ENCODE measurements at places on chromosomes 13 and 19.

DNA sequence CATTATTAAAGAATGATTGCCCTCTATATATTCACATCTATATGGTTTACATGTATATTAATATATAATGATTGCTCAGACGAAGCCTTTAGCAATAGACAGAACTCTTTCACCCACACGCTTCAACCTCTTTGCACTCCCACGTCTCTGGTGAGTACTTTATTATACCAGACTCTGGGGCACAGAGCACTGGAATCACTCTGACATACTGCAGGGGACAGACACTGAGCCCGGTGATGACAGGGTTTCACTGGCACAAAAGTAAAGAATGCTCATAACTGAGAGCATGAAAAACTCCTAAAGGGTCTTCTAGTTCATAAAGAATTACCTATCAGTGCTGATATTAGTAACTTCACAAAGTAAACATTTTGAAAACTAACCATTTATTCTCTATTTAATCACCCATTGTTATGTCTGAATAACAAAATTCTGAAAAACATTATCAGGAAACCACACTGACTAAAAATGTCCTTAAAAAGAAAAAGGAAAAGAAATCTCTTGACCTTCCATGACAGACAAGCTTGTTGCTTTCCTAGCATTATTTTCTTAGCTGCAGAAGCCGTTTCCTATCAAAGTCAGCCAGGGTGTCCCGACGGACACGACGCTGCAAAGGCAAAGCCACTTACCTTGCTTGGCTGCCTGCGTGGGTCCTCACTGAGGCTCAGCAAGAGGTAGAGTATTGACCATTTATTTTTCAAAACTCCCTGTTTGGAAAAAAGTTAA is 29.1 kb downstream of the TUBGCP3 start:
- no peak for DNase-seq

- no peak for DNase-seq
These were observed 72.9 kb downstream of the ARHGEF7 start for GRCh38 chr13:111187960-111188541.

DNA sequence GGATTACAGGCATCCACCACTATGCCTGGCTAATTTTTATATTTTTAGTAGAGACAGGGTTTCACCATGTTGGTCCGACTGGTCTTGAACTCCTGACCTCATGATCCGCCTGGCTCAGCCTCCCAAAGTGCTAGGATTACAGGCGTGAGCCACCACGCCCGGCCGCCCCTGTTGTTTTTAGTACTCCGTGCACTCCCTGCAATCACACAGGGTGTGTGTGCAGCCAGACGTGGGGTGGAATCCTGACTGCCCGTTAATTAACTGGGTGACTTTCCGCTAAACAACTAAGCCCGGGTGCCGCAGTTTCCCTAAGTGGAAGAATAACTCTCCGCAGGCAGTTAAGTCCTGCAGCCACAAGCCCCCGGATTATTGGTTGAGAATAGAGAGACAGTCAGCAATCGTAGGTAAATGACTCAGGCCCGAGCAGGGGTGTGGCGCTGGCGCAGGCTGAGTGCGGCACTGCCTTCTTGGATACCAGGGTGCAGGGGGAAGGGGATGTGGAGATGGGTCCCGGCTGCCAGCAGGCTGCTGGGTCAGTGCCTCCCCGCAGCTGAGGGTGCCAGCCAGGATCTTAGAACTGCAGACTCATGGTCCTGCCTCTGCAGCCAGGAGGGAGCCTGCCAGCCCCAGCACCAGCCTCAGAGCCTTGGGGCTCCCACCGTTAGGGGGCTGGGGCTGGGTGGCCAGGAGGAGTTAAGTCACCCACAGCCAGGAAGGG is 6.1 kb upstream of the FXYD3 start:
- DNase-seq: no peak

- DNase-seq: no peak
These were observed 39.9 kb downstream of the ZNF146 start for GRCh38 chr19:36254848-36255247.

GRCh38 chr13:73602295-73602694 is 531.9 kb downstream of the KLF12 start:
- no peak for DNase-seq

GRCh38 chr13:106599875-106600797 is 32.2 kb upstream of the ARGLU1 start:
- no peak for DNase-seq

DNA sequence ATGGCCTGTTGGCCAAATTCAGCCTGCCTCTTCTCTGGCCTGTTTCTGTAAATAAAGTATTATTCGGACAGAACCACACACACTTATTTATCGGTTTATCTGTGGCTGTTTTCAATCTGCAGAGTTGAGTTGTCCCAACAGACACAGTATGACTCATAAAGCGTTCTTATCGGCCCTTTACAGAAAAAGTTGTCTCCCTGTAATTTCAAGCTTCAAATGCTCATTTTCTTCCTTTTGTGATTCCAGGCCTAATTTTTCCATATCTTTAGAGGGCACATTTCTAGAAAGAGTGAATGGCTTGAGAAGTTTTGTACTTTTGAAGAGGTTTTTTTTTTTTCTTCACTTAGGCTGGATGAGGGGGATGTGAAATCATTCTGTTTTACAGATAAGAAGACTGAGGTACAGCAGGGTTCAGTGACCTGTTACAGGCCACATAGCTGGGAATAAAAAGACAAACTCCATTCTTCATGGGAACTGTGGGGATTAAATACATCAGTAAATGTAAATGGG is 440.9 kb downstream of the TSHZ3 start:
- no peak for DNase-seq

DNA sequence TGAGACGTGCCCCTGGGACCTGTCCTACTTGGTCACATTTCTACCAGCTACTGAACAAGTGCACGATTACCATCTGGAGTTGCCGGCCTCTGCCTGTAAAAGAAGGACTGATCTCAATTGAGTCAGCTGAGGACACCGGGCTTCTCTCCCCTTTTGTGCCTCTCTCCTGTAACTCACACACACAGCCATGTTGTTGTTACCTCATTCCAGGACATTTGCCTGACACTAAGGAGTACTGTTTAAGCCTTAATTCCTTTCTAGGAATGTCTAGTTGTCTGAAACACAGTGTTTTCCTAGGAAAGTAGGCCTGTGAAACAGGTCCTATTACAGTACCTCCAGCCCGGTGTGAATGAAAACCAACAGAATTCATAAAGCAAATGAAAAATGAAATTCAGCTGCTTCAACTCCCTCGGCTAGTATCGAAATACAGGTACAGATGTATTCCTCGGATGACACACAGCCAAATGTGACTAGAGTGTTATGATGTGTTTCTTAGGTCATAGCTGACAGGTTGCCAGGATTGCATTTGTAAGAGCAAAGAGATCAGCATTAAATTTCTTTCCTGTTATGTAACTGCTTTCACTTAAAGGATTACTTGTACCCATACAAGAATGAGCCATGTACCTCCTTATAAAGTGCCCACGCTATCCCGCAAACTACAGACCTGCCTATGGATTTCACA is 152.0 kb upstream of the IRS2 start:
- no peak for DNase-seq

DNA sequence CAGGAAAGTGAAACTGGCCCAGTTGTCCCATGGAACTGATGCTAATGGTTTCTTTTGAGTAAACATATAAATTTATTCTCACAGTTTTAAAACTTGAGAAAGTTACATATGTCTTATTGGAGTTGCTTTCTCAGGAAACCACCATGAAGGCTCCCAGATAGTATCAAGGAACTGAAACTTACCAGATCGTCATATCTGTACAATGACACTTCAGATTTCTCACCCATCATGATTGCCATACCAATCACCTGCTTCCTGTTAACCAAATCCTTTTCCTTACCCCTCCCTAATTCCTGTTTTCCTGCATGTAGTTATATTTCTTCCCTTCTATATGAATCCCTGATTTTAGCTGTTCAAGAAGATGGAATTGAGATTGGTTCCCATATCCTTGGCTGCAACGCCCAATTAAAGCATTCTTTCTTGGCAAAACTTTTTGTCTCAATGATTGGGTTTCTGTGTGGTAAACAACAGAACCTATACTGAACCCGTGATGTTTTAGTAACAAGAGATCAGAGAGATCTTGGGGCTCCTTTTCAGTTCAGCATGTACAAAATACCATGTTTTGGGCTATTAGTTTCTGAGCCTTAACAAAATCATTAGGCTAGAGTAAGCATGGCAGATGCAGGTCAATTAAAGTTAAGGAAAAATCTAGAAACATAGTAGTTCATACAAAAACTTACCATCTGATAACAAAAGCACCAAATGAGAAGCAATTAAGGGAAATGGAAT is 781.3 kb upstream of the MIR17HG start:
- no peak for DNase-seq

DNA sequence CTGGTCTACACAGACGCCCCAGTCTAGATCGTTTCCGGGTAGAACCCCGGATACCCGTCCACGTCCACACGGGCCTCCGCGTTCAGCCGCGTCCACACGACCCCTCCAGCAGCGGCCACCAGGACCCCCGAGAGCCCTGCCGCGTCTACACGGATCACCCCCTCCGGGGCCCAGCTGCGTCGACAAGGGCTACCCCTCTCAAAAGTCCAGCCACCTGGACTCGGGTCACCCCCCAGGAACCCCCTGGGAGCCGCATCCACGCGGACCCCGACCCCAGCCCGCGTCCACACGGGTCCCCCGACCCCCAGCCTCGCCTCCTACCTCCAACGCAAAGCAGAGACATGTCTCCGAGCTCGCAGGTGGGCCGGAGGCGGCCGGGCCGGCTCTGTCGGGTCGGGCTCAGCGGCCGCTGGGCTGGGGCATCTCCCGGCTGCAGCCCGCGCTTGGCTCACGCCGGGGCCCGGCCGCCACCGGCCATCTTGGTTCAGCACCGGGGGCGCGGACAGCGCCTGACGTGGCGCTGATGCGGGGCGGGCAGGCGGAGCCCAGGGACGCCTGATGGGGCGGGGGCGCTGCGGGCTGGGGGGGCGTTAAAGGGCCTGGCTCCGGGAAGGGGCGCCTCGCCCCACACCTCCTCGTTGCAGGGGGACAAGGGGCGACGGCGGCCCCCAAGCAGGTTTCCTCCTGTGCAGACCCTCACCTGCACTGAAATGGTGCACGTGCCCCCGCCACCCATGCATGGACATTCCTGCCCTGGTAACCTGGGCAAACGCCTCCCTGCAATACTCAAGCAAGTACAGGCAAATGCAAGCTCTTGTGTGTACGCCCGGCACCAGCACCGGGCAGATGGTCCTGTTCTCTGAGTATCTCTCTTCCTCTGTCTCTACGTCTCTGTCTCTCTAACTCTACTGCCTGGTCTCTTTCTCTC is at the start of gene UNC13A:
UNC13A (minus strand) TSS at position 498 of the 928 bp plus-strand sequence; CDS start at position 343, 155 bp downstream.
- no peak for DNase-seq

- DNase-seq: no peak
These were observed 423.4 kb downstream of the RFC3 start for GRCh38 chr13:34241332-34241731.

GRCh38 chr19:6540918-6541689 is 10.3 kb downstream of the TNFSF9 start:
- no peak for DNase-seq

GRCh38 chr19:56491399-56491798 is 14.3 kb upstream of the ZNF667 start:
- DNase-seq: no peak

GRCh38 chr19:27736225-27736624 is 1476.7 kb downstream of the UQCRFS1 start:
- DNase-seq: no peak

- no peak for DNase-seq
These were observed 184.1 kb downstream of the HS6ST3 start for GRCh38 chr13:96274046-96274445.

DNA sequence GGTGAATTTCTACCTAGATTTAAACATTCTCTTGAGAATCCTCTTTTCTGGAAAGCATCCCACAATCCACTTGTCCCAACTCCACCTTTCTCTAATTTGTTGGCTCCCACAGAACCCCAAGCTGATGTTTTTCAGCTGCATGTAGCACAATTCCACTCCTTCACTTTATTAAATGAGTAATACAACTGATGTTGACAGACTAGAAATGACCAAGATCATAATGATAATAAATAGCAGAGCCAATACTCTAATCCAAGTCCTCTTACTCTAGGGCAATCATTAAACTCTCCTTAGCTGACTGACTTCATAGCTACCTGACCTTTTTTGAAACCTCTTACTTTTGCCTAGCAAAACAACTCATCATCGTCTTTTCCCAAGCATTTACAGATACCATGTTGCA is 27.9 kb upstream of the STARD13 start:
- no peak for DNase-seq

DNA sequence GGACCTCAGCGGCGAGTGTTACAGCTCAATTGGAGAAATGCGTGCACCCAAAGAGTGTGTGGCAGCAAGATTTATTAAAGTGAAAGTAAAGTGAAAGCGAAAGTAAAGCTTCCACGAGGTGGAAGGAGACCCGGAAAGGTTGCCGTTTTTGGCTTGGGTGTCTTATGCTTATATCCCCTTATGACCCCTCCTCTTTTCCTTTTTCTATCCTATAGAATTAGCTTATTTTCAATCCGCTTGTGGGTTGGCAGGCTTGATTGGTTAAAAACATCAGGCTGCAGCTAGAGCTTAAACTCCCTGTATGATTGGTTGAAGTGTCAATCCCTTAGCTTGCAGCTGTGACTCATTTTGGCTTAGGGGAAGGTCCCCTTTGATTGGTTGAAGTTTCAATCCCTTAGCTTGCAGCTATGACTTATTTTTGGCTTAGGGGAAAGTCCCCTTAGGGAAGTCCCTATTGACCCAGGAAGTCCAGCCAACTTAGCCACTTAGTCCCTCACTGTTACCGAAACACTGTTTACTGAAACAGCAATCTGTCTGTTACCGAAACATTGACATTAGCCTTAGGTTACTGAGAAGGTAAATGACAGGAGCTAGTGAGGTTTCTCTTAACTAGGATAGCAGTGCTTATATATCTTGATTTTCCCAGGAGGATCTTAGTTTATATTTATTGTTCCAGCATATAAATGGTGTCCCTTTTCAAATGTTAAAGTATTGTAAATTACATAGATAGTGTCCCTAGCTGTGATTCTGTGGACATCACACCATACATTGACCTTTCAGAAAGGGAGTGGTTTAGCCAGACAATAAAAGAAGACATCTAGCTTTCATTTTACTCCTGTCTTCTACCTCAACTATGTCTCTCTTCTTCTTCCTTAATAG is 575.8 kb downstream of the DACH1 start:
- DNase-seq: no peak

GRCh38 chr19:18046059-18046718 is 38.2 kb downstream of the ARRDC2 start:
- no peak for DNase-seq

- DNase-seq: no peak
These were observed 3.4 kb downstream of the ZNF607 start for GRCh38 chr19:37716140-37716539.

DNA sequence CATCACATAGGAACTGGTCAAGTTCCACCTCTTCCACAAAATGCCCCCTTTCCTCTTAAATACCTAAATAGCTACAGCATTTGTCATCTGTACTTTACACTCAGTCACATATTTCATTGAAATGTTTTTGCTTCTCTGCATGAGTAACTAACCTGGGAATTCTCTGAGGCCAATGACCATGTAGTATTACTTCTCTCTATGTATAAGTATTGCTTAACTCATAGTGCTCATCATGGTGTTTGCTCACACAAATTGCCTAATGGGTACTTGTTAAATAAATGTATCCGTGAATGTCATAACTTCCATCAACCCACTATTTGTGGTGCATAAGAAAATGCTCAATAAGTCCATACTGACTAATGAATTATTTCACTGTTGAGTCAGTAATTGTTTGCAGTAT is 115.5 kb downstream of the FGF14 start:
- no peak for DNase-seq

All from NCI-H2081 treated with DMSO at 0.1 percent for 48 hours (cell line).